ENCODE measurements at places on chromosomes 12 and 14.

DNA sequence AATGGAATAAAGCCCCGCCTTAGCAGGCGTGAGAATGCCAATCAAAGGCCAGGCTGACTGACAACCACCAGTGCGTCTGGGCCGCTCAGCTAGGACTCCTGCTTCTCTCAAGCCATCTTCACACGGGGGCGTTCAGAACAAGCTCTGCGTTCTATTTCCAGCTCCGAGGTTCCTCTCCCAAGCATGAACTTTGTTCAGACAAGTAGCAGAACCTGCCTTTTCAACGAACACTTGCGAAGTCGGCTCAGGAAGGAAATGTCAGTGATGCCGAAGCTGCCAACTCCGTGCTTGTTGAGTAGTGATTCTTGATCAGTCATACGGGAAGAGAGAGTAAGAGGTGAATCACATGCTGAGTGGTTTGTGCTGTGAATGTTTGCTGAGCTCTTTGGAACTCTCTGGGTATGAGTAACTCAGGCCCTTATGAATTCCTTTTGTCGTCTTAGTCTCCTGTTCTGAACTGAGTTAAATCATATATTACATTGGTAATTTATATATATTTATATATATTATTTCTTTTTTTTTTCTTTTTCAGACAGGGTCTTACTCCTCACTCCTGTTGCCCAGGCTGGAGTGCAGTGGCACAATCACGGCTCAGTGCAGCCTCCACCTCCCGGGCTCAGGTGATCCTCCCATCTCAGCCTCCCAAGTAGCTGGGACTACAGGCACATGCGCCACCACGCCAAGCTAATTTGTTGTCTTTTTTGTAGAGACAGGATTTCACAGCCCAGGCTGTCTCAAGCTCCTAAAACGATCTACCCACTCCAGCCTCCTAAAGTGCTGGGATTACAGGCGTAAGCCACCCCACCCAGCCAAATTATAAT, 29.4 kb upstream of the BCL7A start:
- DNase-seq = peak; percentile 59

DNA sequence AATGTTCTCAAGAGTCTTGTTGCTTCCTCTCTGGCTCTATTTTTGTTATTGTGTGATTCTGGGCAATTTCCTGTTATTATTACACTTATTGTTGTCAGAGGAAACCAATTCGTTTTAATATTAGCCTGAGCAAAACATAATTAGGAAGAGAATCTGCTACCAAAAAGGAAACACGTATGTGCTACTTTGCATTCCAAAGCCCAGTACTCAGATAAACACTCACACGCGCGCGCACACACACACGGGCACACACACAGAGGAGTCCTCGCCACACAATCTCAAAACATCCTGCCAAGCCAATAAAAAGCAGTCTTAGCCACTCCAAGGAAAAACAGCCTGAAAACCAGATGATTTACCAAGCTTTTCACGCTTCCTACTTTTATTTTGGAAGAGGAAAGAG, 400.7 kb downstream of the NUAK1 start:
- DNase-seq = no peak

DNA sequence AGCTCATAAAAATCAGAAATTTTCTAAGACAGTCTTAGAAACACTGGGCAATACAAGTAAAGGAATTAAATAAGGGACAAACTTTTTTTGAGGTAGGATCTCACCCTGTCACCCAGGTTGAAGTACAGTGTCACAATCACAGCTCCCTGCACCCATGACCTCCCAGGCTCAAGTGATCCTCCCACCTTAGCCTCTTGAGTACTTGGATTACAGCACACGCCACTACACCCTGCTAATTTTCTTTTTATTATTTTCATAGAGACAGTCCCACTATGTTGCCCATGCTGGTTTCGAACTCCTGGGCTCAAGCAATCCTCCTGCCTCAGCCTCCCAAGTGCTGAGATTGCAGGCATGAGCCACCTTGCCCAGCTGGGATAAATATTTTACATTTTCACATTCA, 90.3 kb downstream of the USP15 start:
- DNase-seq = no peak

DNA sequence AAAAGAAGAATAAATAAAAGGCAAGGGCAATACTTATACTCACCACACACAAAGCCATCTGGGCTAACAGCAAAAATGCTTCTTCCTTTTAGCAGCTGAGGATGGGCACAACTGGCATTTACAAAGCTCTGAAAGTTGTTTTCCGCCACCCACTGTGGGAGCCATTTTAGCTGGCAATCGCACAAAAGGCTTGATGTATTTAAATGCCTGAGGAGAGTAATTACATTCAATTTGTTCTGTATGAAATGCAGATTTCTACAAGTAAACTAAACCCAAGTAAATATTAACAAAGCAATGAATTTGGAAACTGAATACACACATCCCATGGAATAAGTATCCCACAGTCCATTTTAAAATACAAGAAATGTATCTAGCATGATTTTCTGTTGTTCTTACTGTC, 37.5 kb downstream of the LRIG3 start:
- no peak for DNase-seq

GRCh38 chr12:78340406-78340805, 509.7 kb downstream of the NAV3 start:
- DNase-seq = no peak

GRCh38 chr12:124855275-124855957, 8.2 kb downstream of the SCARB1 start:
- DNase-seq = no peak

DNA sequence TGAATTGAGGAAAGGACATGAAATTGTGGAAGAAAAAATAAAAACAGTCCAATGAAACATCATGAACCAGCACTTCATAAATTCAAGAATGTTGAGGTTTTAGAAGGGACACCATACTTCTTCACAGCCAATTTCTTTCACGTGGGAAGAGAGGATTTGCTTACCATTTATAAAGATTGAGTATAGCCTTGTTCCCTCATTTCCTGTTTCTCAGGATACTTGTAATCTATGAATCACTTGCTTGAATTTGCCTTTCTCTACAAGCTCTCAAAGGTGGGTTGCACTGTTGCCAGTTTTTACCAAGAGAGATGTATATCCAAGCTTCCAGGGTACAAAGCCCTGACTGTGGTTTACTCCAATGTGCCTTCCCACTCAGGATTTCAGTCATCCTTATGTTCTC, 116.1 kb downstream of the DUSP6 start:
- DNase-seq = no peak
